Ecto neural progenitor cell (in vitro differentiated cells): ENCODE measurements at places on chromosomes 6 and 20.

- DNase-seq = no peak
Observed at GRCh38 chr6:87473419-87473903, 687 bp downstream of the SLC35A1 start.

GRCh38 chr20:51447097-51447764 is 95.3 kb downstream of the NFATC2 start:
- DNase-seq = no peak

DNA sequence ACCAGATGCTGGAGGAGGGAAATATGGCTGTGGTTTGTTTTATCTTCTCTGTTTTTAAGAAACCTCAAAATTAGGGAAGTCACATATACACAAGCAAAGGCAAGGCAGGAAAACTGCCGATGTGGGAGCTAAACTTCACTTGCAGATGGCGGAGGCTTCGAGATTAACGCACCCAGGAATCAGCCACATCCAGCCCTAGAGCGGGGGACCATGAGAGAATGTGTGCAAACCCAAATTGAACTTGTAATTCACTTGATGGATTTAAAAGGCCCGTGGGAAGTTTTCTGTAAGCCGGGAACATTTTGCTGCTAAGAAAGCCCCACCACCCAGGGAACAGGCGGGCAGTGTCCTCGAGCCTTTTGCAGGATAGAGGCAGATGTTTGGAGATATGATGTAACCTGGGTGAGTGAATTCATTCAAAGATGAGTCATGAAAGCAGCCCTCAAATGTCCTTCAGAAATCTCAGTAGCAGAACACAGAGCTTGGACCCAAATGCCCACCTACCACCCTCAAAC is 39.9 kb downstream of the PREX1 start:
- no peak for DNase-seq

- no peak for DNase-seq
Observed at GRCh38 chr20:44479643-44480042, 4.0 kb downstream of the TTPAL start.

DNA sequence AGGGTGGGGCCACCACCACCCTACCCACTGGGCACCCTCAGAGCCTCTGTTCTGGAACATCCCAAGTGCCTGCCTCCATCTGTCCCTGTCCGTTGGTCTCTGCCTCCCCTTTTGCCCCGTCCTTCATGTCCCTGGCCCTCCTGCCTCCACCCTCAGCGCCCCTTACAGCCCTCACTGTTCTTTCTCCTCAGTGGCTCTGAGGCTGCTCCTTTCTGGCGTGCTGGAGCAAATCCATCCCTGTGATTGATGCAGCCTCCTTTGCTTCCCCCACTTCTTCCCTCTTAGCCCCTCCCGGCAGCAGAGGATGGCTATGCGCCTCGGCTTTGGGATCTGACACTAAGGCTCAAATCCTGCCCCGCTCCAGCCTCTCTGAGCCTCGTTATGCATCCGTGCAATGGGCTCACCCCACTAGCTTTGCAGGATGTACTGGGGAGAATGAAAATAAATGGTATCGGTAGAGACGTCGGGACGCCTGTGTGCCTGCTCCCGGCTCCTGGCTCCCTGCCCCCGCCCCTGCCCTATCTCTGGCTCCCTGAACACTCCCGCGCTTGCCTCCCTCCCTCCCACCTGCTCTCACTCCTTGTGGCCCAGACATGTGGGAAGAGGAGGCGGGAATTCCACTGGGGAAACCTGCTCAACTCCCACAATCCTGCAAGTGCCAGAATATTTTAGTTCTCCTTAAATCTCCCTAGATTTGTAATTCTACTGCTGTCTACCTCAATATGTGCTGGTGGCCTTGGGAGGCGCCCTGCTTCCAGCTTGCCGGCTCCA is 13.1 kb downstream of the VSTM2L start:
- no peak for DNase-seq

GRCh38 chr20:63009045-63009961 is 2.5 kb upstream of the BHLHE23 start:
- DNase-seq = peak; percentile 90

DNA sequence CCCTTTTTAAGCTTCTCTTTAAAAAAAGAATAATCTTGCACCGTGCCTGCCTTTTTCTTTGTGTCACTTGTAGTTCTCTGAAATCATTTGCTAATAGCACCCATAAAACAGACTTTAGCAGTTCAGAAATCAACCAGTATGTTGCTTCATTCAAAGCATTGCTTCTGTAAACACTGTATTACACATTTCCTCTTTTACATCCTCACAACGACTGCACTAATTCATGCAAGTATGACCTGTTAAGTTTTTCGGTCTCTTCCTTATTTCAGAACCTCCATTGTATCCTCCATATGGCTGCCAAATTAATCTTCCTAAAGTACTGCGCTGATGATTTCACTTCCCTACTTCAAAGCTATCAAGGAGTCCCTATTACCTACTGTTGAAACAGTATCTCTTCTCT is 142.9 kb upstream of the RNF217 start:
- no peak for DNase-seq

DNA sequence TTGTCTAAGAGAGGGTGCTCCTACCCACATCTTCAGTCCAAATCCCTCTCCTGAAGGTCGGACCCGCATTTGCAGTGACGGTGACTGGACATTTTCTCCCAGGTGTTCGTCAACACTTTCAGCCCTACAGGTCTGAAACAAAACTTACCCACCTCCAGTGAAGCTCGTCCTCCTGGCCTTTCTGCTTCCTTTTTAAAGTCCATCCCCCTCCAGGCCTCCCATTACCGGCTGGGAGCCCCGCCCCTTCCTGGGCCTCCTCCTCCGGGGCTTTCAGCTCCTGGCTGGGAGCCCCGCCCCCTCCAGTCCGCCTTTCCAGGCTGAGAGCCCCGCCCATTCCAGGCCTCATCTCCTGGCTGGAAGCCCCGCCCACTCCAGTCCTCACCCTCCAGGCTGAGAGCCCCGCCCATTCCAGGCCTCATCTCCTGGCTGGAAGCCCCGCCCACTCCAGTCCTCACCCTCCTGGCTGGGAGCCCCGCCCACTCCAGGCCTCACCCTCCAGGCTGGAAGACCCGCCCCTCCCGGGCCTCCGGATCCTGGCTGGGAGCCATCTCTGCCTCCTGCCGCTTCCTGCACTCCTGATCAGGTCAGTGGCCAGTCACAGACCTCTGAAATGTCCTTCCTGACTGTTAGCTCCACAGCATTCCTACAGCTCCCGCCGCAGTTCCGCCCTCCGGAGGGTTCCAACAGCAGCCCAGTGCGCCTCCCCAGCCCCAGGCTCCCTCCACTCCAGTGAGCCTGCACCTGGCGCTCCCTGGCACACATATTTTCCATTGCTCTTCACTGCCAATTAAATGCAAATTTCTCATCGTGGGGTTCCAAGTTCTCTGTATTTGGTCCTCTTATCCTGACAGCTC is 98.5 kb downstream of the LY86 start:
- DNase-seq = peak; percentile 97

GRCh38 chr6:122779667-122780066 is at the start of gene FABP7:
FABP7 (plus strand) TSS chr6:122779716; CDS start chr6:122779795, 79 bp downstream.
- DNase-seq = no peak

DNA sequence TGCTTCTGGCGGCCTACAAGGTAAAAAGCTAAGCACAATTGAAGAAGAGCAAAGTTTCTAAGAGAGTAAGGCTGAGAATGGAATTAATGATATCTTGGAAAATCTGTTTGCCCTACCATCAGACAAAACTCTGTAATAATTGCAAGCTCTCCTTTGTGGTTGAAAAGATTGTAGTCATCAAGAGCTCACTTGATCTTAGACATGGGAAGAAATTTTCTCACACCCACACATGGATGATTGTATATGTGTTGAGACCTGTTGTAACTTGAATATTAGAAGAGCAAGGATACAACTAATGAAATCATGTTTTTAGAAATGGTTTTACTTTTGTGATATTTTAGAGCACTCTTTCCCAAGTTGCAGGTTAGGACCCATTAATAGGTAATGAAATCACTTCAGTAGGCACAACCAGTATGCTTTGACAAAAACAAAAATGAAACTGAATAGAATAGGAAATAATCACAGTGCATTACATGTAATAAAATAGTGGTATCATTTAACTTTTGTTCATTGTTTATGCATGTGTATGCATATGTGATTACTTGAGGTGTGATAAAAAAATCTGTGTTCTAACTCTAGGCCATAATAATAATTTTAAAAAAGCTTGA is 14.0 kb downstream of the DCBLD1 start:
- no peak for DNase-seq

- DNase-seq = no peak
Observed at GRCh38 chr20:32912688-32913087, 54.0 kb downstream of the EFCAB8 start.

GRCh38 chr6:29909985-29910384 is 32.3 kb upstream of the HLA-A start:
- no peak for DNase-seq

GRCh38 chr6:39835821-39836295 is 43.7 kb downstream of the DAAM2 start:
- no peak for DNase-seq

GRCh38 chr6:32379545-32379944 is 7.8 kb upstream of the TSBP1 start:
- DNase-seq = no peak

DNA sequence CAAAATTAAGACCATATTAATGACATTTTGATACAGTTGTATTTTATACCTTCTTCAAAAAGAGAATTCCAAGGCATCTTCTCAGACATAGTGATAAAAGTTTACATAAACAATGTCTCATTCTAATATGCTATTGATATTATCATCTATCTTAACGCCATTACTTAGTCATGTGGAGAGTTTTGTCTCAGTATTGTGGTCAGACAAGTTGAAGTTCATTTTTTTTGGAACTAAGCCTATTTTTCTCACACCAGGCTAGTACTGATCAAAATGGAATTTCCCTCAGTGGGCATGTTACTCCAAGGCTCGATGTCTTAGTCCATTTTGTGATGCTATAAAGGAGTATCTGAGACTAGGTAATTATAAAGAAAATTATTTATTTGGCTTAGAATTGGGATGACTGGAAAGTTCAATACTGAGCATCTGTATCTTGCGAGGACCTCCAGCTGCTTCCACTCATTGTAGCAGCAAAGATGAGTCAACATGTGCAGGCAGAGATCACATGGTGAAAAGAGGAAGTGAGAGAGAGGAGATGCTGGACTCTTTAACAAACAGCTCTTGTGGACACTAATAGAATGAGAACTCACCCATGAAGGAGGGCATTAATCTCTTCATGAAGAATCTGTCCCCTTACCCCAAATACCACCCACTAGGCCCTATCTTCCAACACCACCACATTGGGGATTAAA is 825.5 kb upstream of the MANEA start:
- DNase-seq = no peak

DNA sequence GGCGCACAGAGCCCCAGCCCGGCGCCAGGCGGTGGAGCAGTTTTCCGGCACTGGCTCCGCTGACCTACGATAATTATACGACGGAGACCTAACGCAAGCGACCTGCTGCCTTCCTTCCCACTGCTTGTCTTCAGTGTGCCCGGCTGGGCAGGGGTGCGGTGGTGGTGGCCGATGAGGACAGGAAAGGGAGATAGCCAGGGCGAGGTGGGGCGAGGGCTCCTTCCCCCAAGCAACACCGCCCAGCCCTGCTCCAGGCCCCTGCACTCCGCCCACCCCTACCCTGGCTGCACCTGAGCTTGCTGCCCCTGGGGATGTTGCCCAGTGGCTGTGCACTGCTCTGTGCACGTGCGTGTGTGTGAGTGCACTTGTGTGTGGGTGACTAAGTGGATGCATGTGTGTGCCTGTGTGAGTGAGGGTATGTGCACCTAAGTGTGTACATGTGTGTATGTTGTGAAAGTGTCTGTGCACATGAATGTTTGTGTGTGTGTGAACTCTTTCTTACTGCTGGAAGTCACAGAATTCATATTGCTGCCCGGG is 42.6 kb upstream of the IRF4 start:
- DNase-seq = no peak

GRCh38 chr6:84078335-84078734 is 44.8 kb downstream of the MRAP2 start:
- no peak for DNase-seq

- no peak for DNase-seq
Observed at GRCh38 chr20:52444455-52444854, 252.9 kb upstream of the ZFP64 start.

GRCh38 chr6:133631421-133631820 is 257.5 kb upstream of the TCF21 start:
- no peak for DNase-seq

GRCh38 chr6:151317103-151317994 is 74.0 kb downstream of the ZBTB2 start:
- no peak for DNase-seq
